H54 (cell line): ENCODE measurements at places on chromosomes 16 and 17.

DNA sequence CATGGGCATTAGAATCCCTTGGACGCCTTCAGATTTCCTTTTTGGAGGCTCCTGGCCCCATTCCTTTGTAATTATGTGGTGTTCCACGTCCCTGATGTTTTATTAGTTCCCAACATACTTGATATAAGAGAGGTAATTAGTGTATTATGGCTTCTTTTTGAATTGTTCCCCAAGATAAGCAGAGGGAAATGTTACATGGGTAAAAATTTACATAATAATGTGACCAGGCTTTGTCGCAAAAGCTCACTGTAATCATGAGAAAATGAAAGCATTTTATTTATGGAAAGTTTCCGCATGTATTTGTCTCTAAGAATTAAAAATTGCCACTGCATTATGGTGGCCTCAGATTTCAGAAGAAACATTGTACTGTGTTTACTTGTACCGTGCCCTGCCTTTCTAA lies 177.8 kb downstream of the PRKCA start:
- no peak for DNase-seq

- DNase-seq, result no peak
These were observed 10.8 kb upstream of the DRG2 start for GRCh38 chr17:18076936-18077335.

GRCh38 chr16:20987049-20987448 lies 86.5 kb downstream of the LYRM1 start:
- no peak for DNase-seq

DNA sequence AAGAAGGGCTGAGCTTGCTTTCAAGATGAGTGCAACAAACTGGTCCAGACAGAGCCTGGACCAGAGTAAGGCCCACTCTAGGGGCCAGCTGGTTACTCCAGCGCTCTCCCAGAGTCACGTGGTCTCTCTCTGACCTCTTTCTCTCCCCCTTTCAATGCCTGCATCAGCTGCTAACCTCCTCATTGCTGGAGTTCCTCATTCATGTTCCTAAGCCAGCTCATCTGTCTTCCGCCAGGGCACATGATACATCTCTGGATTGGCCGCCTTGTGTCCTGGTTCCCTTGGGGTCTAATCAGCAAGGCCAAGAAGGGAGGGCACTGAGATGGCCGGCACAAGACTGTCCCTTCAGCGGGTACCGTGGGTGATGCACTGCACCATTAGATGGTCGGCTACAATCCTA lies 26.9 kb upstream of the ZFP90 start:
- no peak for DNase-seq

- peak; percentile 35 for DNase-seq
These were observed 3.8 kb downstream of the PMP22 start for GRCh38 chr17:15261258-15261801.

DNA sequence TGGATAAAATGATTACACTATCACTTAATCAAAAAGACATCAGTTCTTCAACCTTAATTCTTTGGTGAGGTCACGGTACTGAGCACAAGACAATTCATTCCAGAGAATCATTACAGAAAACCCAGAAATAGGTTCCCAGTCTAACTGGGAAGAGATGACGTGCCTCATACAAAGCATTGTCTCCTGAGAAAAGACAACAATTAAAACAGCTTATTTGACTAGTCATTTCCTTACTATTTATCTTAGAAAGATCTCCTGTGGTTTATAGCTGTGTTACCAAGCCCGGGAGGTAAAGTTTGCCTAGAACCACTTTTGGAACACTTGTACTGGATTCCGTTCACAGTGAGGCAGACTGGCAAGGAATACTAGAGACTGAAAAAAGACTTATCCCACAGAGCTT lies 5.1 kb downstream of the PHF12 start:
- no peak for DNase-seq

DNA sequence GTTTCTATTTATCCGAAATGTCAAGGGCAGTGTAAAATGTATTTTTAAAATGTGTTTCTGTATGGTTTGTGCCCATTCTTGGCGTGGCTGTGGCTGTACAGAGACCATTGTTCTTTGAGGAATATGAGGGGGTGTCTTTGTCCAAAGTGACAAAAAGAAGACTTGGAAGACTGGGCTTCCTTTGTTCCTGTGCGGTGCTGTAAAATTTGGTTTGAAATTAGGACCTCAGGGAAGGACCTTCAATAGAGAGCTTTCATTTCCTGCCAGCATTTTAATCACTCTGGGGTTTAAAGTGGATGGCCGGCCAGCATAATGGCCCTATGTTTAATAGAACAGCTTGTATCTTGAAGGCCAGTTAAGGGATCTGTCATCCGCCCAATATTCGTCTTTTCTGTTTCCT lies 190.1 kb upstream of the TBX2 start:
- no peak for DNase-seq

DNA sequence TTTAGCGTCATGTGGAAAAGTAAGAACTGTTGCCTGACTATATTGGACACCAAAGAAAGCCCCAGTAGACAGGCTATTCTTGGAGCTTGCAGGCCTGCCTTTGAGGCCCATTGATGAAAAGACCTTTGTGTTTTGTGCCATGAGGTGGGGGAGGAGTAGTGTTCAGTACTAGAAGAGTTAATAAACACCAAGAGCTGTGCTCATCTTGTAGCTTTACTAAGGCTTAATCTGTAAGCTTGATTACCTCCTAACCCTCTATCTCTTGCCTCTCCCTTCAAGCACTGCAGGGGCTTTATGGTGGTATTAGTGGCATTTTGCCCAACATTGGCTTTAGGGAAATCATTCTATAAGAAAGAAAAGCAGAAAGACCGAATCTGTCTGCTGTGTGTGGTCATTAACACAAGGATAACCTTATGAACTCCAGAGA lies 220.2 kb upstream of the TBX2 start:
- DNase-seq, result no peak

- no peak for DNase-seq
These were observed 53.3 kb downstream of the CES1 start for GRCh38 chr16:55779402-55780094.

DNA sequence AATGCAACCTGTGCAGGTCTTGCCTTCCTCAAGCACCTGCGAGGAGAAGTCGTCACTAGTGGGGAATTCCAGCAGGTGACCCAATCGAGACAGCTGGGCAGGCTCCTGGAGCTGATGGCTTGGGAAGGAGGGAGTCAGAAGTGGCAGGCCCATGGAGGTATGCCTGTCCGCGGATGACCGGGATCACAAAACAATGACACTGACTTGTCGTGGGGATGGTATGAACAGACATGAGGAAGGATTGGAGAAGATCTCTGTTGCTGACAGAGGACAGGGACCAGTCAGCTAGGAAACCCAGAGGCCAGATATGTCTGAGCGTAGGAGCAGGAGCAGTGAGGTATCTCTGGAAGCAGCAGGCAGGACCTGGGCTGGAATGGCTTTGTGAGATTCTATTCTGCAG lies 233.3 kb downstream of the SOX9 start:
- no peak for DNase-seq

DNA sequence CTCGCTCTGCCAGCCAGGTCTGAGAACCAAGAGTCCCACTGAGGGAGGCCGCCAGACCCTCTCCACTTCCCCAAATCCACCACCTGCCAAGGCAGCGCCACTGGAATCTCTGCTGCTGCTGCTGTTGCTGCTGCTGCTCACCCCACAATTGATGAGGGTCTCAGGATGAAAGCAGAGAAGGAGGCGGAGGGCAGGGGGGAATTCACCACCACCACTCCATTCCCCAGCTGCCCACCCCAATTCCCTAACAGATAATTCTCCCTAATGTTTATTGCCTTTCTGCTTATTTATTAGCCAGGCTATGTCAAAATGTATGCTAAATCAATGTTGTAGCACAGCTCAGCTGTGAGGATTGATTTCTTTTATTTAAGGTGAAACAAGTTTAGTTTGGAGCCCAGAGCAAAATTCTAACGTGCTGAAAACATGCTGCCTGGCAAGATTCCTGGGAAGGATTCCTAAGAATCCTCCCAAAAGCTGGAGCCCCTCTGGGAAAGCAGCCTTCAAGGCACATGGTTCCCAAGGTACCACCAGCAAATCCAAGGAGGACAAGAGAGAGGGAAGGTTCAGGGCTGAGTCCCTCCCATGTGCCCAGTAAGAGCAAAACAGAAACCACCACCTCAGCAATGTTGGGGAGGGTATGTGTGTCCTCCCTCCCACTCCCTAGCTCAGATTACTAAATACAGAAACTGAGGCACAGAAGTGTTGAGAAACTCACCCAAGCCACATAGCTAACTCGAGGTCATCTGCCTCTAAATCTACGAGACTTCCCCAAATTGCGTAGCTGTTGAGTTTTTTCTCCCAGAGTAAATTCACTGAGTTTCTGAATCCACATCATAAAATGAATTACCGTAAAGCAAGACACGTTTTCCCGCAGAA lies 12.2 kb upstream of the CDH5 start:
- no peak for DNase-seq

- DNase-seq, result no peak
These were observed 1.1 kb upstream of the CYLD start for GRCh38 chr16:50740736-50741135.
